ENCODE measurements at places on chromosomes 3 and 15.

DNA sequence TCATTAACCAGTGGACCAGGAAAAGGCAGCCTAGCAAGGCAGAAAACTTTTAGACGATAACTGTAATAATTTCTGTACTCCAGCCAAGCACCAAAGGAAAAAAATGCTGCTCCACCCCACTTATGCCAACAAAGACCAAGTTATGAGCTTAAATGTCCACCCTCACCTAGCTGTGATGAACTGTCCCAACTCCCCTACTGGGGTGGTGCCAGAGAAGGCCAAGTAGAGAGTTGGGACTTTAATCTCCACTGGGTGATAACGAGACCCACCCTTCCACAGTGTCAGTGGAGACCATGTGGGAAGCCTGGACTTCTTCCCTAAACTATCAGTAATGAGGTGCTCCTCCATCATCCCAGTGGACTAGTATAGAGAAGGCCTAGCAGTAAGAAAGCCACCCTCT lies 33.8 kb upstream of the COPB2 start:
- DNase-seq: no peak

GRCh38 chr15:58517682-58518525 lies 86.1 kb downstream of the LIPC start:
- no peak for DNase-seq

GRCh38 chr15:47872208-47872607 lies 154.9 kb downstream of the SEMA6D start:
- no peak for DNase-seq

DNA sequence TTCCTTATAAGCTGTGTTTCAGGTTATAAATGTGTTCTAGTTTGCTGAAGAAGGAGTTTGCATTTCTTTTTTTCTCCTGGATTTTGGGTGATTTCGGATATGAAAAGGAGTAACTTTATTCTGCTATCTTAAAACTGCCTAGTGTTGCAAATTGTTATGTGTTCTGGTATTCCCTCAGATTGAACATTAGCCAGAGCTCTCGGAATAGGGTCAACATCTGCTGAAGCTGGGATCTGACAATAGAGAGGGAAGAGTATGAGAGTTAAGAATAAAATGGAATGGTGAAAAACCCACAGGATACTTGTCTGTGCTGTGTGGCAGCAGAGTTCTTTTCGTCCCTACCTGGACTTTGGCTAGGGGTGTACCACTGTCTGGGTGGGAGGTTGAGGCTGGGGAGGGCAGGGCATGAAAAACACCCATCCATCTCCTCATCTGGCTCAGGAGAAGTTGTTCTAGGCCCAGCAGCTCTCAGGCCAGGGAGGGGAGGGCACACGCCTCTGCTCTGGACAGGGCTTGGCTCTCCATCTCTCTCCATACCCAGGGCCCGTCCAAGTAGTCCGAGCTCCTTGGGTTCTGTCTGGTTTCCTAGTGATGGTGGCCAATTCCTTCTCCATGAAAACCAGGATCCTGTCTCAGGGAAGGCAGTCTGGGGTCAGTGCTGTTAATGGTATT lies 13.2 kb downstream of the SPSB4 start:
- no peak for DNase-seq

- DNase-seq: no peak
Measured at GRCh38 chr3:166013073-166013679, 176.0 kb upstream of the BCHE start.

DNA sequence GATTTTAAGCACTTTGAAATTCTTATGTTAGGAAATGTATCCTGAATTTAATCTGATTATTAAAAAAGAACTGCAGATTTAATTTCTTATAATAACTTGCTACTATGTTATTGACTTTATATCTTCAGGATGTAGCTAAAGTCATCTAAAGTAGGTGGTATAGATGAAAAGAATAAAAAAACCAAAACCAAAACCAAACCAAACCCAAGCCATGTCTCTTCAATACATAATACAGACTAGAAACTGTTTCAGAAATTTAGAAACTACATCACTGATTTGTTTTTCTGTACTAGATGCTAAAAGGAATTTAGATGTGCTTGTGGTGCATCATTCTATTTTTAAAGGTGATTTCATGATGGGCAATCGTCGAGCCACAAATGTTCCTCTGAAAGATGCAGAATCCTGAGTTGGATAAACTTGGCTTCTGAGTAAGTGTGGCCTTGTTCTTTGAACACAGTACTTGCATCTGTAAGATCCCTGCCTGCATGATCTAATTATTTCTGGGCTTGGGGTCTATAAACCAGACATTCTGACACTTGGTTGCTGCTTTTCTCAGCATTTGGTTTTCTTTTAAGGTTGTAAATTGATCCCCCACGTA lies 287.1 kb upstream of the SUCLG2 start:
- no peak for DNase-seq

- no peak for DNase-seq
Measured at GRCh38 chr15:51203797-51204196, 109.1 kb upstream of the TNFAIP8L3 start.

- DNase-seq: no peak
Measured at GRCh38 chr3:188918093-188918492, 253.7 kb upstream of the TPRG1 start.

DNA sequence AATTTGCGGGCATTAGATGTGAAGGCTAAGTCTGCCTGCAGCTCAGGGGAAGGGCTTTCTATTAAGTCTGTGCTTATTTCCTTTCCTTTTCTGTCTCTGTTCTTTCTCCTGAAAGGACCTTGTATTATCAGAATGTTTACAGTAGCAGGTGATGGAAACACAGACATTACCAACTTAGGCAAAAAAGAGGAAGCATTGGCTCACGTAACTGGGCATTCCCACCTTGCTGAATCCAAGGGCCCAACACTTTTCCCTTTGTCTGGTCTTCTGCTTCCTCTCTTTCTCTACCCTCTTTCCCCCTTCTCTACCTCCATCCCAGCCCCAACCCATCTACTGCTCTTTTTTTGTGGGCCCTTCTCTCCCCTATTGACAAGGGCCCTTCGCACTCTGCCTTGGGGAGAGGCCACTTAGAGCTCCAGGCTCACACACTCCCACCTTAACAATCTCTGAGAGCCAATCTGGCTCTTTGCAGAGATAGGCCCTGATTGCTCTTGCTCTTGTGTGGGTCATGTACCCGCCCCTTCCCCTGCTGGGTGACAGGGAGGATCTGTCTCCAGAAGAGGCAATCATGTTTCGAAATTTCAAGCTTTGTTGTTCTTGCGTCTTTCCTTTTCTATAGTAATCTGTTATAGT lies 35.0 kb downstream of the ACAA1 start:
- DNase-seq: no peak

GRCh38 chr15:72155003-72155621 lies 36.9 kb downstream of the SENP8 start:
- no peak for DNase-seq

GRCh38 chr3:37701734-37702433 lies 159.8 kb upstream of the CTDSPL start:
- DNase-seq: no peak

GRCh38 chr15:84764989-84765388 lies 16.6 kb downstream of the ZNF592 start:
- no peak for DNase-seq

DNA sequence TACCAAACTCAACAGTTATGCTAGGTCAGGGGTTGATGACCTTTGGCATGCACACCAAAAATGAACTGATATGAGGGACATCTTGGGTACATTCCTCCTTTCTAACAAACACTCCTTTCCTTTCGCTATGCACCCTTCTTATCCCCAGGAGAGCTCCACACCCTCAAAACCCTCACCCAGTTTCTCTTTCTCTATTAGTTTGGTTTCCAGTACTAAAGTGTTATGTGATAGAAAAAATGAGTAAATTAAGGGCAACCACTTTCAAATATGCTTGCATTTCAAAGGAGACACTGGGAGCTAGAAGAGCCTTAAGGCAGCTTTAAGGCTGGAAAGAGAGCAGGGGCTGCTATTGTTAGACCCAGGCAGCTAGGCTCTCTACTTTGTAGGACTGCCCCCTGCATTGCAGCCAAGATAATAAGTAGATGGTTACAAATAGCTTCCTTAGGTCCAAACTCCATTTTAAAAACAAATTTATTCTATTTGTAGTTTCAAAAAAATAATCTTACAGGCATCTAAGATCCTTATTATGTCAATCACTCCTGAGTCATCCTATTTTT lies 244.3 kb downstream of the ZIC1 start:
- DNase-seq: no peak

GRCh38 chr3:101890716-101891115 lies 41.4 kb downstream of the NFKBIZ start:
- DNase-seq: no peak

DNA sequence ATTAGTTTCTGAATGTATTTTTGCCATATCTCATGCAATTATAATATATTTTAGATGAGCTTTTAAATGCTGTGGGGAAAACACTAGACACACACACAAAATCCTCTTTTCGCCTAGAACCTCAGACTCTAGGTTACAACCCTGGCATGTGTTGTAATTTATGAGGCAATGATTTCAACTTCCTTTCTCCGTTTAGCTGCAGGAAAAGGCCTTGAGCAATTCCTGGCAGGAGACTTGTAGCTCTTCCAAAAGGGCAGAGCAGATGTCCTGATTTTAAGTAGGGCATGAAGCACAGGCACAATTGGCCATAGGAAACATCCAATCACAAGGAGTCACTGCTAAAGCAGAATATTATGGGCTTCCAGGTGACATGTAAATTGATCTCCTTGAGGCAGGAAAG lies 82.0 kb downstream of the GPR156 start:
- DNase-seq: no peak

GRCh38 chr3:198030125-198030524 lies 70.1 kb downstream of the LMLN start:
- DNase-seq: no peak

DNA sequence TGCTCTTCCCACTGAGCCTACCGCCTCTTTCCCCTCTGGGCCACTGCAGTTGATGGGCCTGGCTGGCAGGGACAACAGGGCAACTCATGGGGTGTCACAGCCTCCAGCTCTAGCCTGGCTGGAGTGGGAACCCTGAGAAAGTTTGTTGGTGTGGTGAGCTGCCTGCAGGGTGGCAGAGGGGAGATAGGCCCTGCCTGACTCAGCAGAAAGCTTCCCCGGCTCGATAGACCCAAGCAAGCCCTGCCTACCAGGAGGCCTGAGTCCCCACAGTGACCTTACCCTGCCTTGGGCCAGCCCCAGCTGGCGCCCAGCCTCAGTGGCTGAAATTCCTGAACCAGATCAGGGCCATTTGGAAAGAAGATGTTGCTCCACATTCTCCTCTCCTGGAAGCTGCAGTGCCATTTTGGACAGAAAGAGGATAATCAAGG lies 29.4 kb downstream of the ABTB1 start:
- no peak for DNase-seq

DNA sequence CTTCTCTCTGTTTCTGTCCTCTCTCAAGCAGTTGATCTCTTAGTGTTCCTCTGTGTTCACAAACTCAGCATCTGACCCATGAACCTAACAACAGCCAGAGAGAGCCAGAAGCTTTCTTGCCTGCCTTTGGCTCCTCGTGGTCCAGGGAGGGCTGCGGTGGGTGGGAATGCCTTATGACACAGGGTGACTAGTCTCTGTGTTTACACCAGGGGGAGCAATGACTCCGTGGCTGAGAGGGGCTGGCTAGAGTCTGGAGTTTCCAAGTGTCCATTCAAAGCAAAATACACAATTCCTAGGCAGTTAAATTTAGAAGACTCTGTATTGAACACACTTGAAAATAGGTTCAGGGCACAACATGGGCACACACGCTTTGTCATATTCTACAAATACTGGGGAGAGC lies 370.0 kb upstream of the FRG2C start:
- DNase-seq: no peak

DNA sequence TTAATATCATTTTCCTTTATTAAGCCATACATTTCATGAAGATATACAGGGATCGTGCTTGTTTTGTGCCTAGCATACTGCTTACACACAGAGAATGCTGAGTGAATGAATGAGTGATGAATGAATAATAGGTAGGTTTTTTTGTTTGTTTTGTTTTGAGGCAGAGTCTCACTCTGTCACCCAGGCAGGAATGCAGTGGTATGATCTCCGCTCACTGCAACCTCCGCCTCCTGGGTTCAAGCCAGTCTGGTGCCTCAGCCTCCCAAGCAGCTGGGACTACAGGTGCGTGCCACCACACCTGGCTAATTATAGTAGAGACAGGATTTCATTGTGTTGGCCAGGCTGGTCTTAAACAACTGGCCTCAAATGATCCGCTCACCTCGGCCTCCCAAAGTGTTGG lies 400.0 kb downstream of the ROBO1 start:
- DNase-seq: no peak

- DNase-seq: no peak
Measured at GRCh38 chr3:71447197-71447596, 136.3 kb downstream of the FOXP1 start.

DNA sequence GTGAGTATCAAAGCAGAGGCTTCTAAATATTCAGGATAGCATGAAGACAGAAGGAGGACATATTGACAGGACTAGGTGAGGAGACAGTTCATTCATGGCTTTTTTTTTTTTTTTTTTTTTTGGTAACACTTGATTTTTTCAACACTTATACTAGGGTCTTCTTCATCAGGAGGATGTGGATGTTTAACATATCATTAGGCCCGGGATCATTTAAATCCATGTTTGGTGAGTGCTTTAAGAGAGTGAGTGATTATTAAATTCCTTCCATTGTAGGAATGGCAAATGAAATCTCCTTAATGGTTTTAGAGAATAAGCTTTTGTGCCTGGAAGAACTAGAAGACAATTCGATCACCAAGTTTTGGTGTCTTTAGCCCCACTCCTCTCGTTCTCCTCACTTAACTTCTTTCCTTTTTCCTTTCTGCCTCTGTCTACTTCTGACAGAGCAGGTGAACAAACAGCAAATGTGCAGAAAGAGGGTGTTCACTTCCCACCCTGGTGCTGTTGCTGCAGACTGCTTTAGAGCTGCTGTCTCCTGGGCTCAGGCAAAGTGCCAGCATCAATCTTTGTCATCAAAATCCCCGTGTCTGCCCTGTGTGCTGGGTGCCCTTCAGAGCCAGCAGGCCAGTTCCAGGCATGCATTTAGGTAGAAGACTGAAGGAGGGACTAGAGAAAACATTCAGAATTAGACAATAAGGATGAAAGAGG lies 35.6 kb upstream of the RAB11A start:
- no peak for DNase-seq

GRCh38 chr3:59270209-59270608 lies 220.4 kb upstream of the CFAP20DC start:
- no peak for DNase-seq
